ENCODE measurements at places on chromosomes 5 and 9.

GRCh38 chr9:15936306-15936921, 383.6 kb downstream of the CCDC171 start:
- no peak for DNase-seq

DNA sequence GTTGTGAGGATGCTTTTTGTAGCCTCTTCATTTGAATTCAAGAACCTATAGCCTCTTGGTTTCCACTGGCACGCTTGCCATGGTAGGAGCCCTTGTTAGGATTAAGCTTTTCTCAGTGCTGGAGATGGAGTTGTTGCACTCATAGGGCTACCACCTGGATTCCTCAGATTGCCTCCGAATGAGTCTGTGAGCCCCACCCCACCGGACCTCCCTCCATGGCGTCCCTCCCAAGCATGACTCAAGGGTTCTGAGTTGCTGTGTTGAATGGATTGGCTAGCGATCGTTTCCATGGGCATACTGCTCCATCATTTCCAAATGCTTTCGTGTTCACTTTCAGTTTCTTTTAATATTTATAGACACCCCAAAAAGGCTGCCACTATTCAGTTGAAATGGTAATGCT, 69.9 kb downstream of the DAPK1 start:
- DNase-seq: no peak

DNA sequence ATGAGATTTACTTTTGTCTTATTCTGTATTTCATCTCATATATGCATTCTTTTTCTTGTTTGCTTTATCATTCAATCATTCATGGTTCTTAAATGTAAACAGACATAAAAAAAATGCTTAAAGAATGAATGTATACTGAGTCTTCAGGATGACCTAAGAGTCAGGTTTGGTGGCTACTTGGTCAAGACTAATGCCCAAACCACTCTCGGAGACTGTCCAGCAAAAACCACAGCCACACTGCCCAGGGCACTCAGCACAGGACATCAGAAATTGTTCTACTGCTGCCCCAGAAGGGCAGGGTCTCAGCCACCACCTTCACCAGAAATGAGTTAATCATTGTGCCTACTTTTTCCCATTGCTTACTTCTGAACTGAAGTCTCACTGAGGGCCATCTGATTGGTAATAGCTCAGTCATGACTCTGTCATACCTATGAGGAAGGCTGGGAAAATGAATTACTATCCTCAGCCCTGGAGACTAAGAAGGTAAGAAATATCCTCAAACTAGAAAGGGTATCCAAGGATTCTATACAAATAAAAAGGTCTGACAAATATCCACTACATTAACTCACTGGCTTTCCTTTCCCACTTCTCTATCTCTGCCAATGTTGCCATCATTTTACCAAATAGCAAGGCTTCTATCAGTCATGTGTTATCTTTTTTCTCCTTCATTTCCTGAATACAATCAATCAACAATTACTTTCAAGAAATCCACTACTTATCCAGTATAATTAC, 236.1 kb downstream of the CETN3 start:
- DNase-seq: no peak

DNA sequence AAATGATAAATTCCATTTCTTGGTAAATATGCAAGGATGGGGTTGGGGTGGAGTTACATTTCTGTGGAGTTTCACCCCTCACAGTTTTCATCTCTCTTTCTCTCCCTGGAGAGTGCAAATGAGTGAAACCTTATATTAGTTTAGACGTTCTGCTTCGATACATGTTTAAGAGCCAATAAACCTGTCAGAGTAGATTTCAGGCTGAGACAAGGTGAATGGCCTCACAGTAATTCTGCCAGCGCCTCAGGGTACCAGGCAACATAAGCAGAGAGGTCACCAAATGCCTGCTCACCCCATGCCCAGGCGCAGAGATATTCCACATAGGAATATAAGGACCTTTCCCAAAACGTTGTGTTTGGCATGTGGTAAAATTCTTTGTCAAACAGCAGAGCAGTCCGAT, 154.9 kb upstream of the VLDLR start:
- DNase-seq: no peak

DNA sequence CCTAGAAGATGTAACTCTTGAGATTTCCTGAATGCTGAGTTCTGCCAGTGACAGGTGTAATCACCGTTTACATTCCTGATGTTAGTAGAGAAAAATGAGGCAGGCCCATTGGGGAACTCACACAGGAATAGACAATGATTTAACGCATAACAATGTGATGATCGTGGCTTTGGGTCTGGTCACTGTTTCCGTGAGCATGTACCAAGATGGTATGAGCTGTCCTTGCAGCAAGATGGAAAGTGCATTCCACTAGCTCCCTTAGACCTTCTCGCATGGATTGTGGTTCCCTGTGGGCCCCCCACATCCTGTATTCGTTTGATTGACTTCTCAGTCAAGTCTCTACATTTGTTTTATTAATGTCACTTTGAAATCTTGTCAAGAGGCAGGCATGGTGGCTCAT, 124.0 kb upstream of the DAP start:
- no peak for DNase-seq
